ENCODE measurements at places on chromosomes 3 and 15. TPM values are rescaled to one million over a fixed set of nuclear protein-coding genes. Genes with fewer than 3 reads are reported as not detected.
A peak's percentile ranks its signal among the peaks of the same experiment; 100 is the strongest.

The GASK1A gene
- not detected for total RNA-seq

DNA sequence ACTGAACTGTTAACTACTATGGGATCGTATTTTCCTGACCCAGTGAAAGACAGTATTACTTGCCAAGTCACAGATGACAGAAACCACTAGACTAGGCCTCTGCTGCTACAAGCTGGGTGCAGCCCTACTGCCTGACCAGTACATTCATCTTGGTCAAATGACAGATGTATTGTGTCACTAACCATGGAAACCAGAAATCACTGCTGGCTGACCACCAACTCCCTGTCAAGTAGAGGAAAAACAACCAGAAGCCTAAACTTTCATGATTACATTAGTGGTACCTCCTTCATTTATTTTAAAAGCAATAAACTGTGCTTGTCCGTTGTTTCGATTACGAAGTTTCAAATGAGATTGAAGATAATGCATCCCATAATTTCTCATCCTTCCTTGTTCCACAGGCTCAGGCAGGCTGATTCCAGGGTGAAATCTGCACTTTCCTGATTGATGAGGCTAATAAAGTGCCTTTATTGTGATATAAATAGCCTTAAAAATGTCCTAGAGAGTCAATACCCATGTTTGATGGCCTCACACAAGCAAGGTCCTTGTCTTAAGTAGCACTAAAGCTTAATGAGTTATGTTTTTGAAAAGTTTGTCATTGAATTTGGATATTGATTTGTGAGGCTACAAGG lies 309.7 kb downstream of the LSAMP start:
- no peaks in the 10 kb centered on the region for H3K27me3 ChIP-seq
- H3K4me1 ChIP-seq = no peaks in the 10 kb centered on the region
- H3K36me3 ChIP-seq = no peaks in the 10 kb centered on the region
- no peak overlapping the region for H3K4me3 ChIP-seq
- DNase-seq = no peak

GRCh38 chr15:51119120-51119519 lies 24.4 kb upstream of the TNFAIP8L3 start:
- H3K27me3 ChIP-seq = peaks cover 9% of the 10 kb centered on the region
- H3K27ac ChIP-seq = no peak overlapping the region
- DNase-seq = no peak
- H3K36me3 ChIP-seq = no peaks in the 10 kb centered on the region
- H3K4me3 ChIP-seq = no peak overlapping the region

The CKMT1B gene
- total RNA-seq = 0.66 TPM

- H3K4me3 ChIP-seq = no peak overlapping the region
- no peak overlapping the region for H3K27ac ChIP-seq
- H3K4me1 ChIP-seq = no peaks in the 10 kb centered on the region
- peaks cover 2% of the 10 kb centered on the region for H3K36me3 ChIP-seq
- peaks cover 66% of the 10 kb centered on the region for H3K27me3 ChIP-seq
Observed at GRCh38 chr3:62379321-62379798, 6.0 kb upstream of the FEZF2 start.

DNA sequence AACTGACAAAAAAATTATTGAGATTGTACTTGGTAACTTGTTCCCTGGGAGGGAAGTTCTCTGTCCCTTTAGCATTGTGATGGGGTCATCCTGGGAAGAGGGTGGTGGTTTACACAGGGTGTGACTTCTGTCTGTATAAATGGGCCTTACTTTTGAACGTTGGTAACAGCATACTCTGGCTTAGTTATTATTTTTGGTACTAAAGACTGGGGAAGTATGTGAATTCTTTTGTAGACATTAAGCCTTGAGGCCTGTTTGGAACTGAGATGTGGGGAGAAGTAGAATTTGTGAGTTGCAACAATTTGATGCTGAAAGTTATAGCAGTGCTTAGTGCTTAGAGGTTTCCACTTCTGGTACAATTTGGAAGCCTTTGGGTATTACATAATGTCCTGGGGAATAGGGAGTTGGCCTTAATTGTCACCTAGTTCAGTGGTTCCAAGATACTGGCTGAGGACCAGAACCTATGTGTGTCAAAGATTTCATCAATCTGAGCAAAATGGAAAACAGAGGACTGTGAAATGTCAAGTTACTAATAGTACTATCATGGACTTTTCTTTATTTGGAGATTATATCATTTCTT lies 15.9 kb downstream of the TLNRD1 start:
- no peak overlapping the region for H3K27ac ChIP-seq
- H3K27me3 ChIP-seq = no peaks in the 10 kb centered on the region
- H3K4me1 ChIP-seq = no peaks in the 10 kb centered on the region
- no peak overlapping the region for H3K4me3 ChIP-seq
- H3K36me3 ChIP-seq = peaks cover 2% of the 10 kb centered on the region
- DNase-seq = no peak

DNA sequence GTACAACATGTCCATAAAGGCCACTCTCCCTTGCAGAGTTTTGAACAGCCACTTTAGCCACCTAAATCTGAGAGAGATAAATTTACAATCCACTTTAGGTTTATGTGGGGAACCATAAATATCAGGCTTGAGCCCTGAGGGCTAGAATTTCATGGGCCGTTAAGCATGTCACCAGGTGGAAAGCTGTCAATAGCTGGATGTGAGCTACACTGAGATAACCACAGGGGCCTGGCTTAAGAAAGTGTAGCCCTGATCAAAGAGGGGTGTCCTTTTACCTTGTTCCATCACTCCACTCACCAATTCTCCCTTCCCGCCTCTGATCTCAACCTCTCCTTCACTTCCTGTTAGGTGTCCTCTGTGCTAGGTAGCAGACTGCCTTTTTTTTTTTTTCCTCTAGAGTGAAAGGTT lies 172.8 kb upstream of the ICE2 start:
- no peak overlapping the region for H3K4me3 ChIP-seq
- no peaks in the 10 kb centered on the region for H3K27me3 ChIP-seq
- peaks cover 48% of the 10 kb centered on the region for H3K4me1 ChIP-seq
- H3K27ac ChIP-seq = no peak overlapping the region
- DNase-seq = no peak

GRCh38 chr15:67831363-67831762 lies 6.1 kb downstream of the SKOR1 start:
- peaks cover 4% of the 10 kb centered on the region for H3K36me3 ChIP-seq
- H3K27me3 ChIP-seq = peaks cover 75% of the 10 kb centered on the region
- DNase-seq = no peak
- no peak overlapping the region for H3K4me3 ChIP-seq

DNA sequence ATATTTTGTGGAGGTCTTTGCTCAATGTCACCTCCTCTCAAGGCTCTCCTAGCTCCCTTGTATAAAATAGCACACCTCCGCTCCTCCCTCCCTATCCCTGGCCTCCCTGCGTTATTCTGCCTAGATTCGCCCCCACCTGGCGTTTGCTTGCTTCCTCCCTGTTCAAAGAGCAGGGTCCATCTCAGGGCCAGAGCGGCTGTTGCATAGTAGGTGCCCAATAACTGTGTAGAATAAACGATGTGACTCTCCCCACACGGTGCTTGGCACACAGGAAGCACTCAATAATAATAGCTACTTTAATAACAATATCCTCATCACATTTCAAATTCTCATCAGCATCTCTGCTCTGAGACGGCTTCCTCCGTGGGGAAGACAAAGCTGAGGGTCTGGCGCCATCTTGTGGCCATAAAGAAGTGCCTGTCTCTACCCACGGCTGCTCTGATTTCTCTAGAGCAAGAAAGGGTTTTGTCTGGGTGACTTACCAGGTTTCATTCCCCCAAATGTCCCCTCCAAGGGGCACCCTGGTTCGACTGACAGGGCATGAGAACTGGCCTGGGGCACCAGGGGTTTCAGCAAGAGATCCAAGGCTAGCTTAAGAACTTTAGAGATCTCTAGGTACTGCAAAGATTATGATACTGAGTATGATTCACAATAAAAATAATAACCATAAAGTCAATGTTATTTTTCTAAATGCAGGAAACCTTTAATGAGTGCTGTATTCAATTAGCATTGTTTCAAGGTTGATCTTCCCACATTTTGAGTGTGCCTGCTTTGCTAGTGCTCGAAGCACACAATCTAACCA lies 16.1 kb downstream of the CD276 start:
- H3K4me1 ChIP-seq = peaks cover 38% of the 10 kb centered on the region
- peaks cover 32% of the 10 kb centered on the region for H3K27me3 ChIP-seq
- H3K36me3 ChIP-seq = no peaks in the 10 kb centered on the region
- no peak overlapping the region for H3K4me3 ChIP-seq

The PLSCR4 gene
- not detected for total RNA-seq

DNA sequence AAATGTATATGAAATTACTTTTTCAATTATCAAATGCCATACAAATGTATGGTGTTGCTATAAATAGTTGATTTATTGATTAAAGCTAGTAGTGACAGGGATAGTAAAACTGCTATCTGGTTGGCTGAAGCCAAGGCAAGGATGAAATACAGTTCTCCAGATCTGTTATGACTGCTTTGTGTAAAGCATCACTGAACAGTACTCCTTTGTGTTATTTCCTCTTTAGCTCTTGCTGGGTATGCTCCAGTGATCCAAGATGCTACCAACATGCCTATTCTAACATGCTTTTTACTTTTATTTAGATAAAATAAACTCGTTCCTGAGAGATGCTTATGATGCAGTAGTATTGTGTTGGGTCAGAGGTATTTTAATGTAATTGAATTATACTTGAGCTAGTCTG lies 12.4 kb upstream of the UBR1 start:
- no peak overlapping the region for H3K27ac ChIP-seq
- DNase-seq = no peak
- peaks cover 11% of the 10 kb centered on the region for H3K4me1 ChIP-seq
- H3K27me3 ChIP-seq = peaks cover 32% of the 10 kb centered on the region

GRCh38 chr3:77935418-77935817 lies 895.5 kb downstream of the ROBO2 start:
- H3K4me1 ChIP-seq = no peaks in the 10 kb centered on the region
- no peak overlapping the region for H3K4me3 ChIP-seq
- no peaks in the 10 kb centered on the region for H3K36me3 ChIP-seq
- DNase-seq = no peak
- no peaks in the 10 kb centered on the region for H3K27me3 ChIP-seq

GRCh38 chr3:141646760-141647561 lies 91.1 kb upstream of the RNF7 start:
- H3K4me3 ChIP-seq = no peak overlapping the region
- H3K4me1 ChIP-seq = no peaks in the 10 kb centered on the region
- DNase-seq = no peak

The CP gene
- total RNA-seq = not detected

DNA sequence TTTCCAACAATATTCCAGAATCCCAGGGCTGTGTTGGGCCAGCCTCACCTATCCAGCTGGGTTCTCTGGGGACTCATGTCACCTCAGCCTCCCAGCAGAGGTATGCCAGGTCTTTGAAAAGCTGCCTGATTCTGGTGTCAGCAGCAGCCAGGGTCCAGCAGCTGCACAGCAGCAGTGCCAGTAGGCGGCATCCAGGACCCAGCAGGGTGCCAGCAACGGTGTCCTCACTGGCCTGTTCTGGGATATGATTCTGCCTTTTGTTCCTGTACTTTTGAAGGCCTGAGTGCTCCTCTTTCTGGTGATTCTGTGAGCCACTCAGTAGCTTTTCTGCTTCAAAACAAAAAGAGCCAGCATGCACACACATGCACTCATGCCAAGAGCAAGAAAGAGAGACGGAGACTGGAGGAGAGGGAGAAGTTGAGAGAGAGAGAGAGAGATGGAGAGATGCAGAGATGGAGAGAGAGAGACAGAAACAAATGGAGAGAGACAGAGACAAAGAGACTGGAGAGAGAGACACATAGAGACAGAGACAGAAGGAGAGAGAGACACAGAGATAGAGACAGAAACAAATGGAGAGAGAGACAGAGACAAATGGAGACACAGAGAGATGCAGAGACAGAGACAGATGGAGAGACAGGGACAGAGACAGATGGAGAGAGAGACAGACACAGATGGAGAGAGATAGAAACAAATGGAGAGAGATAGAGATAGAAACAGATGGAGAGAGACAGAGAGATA lies 205.7 kb downstream of the UACA start:
- no peak overlapping the region for H3K27ac ChIP-seq
- H3K4me3 ChIP-seq = no peak overlapping the region
- H3K36me3 ChIP-seq = no peaks in the 10 kb centered on the region
- peaks cover 9% of the 10 kb centered on the region for H3K4me1 ChIP-seq

GRCh38 chr15:70362886-70363285 lies 265.2 kb upstream of the TLE3 start:
- no peak for DNase-seq
- H3K27me3 ChIP-seq = peaks cover 35% of the 10 kb centered on the region
- H3K36me3 ChIP-seq = no peaks in the 10 kb centered on the region
- H3K27ac ChIP-seq = no peak overlapping the region
- H3K4me3 ChIP-seq = no peak overlapping the region

The TGFBR2 gene
- 47.6 TPM for total RNA-seq

The HRH1 gene
- 0.52 TPM for total RNA-seq

The INAFM2 gene
- total RNA-seq = 22.8 TPM

GRCh38 chr3:157785102-157785826 lies 282.0 kb upstream of the VEPH1 start:
- no peak overlapping the region for H3K27ac ChIP-seq
- H3K27me3 ChIP-seq = no peaks in the 10 kb centered on the region
- H3K4me3 ChIP-seq = no peak overlapping the region
- H3K36me3 ChIP-seq = no peaks in the 10 kb centered on the region
- no peaks in the 10 kb centered on the region for H3K4me1 ChIP-seq

- H3K4me3 ChIP-seq = peak overlapping the region; percentile 99
- peaks cover 28% of the 10 kb centered on the region for H3K4me1 ChIP-seq
- peak; percentile 67 for DNase-seq
- H3K27ac ChIP-seq = peak overlapping the region; percentile 98
Observed at GRCh38 chr15:67253549-67254237, 768 bp downstream of the AAGAB start.

DNA sequence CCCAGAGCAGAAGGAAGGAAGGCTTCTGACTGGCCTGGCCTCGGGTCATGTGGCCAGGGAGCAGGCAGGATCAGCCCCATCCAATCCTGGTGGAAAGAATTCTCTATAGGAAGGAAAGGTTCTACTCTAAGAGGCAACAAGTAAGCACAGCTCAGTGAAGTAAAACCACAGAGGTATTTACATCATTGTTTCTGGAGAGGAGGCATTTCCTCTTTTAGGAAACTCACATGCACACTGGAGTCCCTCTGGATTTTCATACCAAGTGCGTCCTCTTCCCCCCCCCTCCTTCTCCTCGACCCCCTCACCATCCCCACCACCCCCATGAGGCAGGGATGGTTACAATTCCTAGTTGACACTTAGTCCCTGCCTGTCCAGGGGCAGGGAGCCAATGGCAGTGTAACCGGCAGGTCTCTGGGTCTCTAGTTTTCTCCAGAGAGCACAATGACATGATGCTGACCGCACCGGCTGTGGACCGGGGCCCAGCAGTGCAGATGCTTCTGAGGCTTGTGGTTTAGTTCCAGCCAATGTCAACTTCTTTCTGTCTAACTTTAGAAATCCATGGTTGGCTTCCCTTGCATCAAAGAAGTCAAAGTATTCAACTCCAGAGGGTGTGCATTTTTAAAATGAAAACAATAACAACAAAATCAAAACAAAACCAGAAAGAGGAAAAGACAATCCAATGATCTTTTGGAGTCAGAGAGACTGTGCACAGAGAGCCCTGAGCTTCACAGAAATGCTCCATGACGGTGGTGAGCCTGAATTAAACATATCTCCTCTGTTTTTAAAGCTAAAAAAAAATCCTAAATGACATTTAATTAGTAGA lies 230.3 kb upstream of the TLE3 start:
- H3K4me1 ChIP-seq = peaks cover 6% of the 10 kb centered on the region
- no peaks in the 10 kb centered on the region for H3K36me3 ChIP-seq
- no peak overlapping the region for H3K27ac ChIP-seq
- DNase-seq = no peak
- H3K27me3 ChIP-seq = peaks cover 34% of the 10 kb centered on the region

Measured in activated CD4-positive, alpha-beta T cell treated with anti-CD3 and anti-CD28 coated beads, Interleukin-2, amount 10 ng/mL, durations not matched to agents 24 days and 14 days (primary cell).